ENCODE measurements at places on chromosomes 13 and 19.

GRCh38 chr19:10945264-10945663 lies 15.6 kb upstream of the SMARCA4 start:
- DNase-seq = no peak

- DNase-seq = peak; percentile 10
These were observed 125.2 kb downstream of the LMO7 start for GRCh38 chr13:75761369-75761768.

DNA sequence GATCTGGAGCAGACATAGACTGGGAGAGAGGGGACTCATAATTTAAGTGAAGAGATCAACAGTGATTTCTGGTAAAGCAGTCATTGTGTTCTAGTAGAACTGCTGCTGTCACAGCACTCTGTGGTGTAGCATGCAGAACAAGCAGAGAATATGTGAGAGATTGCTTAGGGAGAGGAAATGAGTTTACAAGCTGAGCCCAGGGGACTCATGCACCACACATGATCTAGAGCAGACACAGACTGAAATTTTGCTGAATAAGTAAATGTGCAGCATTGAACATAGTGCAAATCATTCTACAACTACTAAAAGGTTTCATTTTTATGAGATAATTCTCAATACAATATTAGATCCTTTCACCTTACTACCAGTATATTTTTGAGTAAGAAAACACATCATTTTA lies 125.7 kb downstream of the MYO16 start:
- DNase-seq = peak; percentile 3

DNA sequence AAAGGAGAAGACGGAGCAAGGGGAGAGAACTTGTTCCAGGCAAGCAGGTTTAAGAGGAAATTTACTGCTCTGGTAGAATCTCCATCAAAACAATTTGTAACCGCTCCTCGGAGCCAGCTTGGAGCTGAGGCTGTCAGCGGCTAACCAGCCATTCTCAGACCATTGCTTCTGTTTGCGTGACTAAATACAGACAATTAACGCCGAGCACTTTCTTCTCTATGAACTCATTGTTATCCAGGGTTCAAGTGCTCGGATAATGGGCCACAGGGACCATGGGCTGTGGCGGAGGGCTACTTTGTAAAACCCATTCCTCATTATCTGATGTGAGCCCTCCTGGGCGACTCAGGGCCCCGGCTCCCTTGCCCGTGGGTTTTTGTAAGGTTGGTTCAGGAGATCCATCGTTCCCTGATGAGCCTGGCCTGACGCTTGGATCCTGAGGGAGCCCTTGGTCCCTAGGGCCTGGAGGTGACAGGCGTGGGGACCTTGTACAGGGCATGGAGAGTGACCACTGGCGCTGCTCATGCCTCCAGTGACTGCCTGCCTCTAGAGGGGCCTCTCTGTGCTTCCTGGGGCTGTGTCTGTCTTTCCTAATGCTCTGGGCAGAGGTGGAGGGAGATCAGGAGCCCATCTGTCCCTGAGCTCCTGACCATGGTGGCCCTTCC lies 61.5 kb upstream of the ZNF536 start:
- no peak for DNase-seq
